ENCODE measurements at places on chromosomes 4 and X.

DNA sequence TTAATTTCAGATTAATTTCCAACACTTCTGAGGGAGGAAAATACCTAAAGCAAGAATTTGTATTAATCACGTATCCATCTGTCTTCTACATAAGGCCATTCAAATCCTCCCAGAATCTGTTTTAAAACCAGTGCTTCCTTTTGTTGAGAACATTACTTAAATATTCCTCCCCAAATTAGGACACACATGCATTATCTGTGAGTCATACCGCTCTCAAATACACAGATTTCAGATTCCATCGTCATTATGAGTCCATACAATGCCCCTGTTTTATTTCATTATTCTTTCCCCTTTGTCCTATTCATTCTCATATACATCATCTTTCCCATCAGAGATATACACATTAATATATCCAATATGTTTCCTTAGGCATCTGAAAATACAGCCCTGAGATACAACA is 57.3 kb upstream of the PRSS12 start:
- DNase-seq = peak; percentile 63

GRCh38 chr4:165440415-165441158 is 61.8 kb downstream of the CPE start:
- no peak for DNase-seq

DNA sequence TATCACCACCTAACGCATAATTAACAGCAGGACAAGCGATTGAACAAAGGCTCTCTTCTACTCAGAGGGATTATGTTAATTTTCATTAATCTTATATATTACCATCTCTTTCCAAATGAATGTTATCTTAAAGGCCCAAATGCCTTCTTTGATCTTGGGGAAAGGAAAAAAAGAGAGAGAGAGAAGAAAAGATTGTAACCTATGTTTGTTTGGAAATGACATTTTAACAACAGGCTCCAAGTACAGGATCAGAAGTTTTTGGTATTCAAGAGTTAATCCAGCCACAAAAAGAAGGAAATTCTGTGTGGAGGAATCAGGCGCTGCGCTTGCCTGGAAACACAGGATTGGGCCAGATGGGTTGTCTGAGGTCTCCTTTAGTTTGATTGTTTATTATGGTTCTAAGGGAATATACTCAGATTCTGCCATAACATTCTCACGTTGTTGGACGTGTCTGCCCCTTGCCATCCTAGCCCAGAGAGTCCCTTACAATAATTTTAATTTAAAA is 100.7 kb upstream of the STX18 start:
- DNase-seq = no peak

DNA sequence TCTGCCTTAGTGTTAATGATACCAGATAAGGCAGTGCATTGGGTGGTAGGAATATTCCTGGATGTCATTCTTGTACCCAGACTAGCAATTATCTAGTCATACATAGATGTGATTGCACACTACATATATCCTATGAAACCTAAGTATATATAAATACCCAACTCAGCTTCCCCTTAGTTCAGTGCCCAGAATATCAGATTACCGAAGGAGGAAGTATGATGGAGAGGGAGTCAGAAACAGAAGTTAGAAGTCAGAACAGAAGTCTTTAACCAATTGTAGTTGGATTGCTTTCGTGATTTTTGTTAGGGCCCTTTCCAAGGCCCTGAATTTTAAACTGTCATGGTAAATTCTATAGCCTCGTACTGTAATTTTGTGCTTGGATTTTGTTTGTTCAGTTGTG is 42.9 kb downstream of the MOB1B start:
- no peak for DNase-seq

- DNase-seq = no peak
Measured at GRCh38 chrX:16212436-16212835, 45.2 kb downstream of the MAGEB17 start.

- DNase-seq = no peak
Measured at GRCh38 chrX:132631579-132632232, 142.9 kb upstream of the MBNL3 start.

DNA sequence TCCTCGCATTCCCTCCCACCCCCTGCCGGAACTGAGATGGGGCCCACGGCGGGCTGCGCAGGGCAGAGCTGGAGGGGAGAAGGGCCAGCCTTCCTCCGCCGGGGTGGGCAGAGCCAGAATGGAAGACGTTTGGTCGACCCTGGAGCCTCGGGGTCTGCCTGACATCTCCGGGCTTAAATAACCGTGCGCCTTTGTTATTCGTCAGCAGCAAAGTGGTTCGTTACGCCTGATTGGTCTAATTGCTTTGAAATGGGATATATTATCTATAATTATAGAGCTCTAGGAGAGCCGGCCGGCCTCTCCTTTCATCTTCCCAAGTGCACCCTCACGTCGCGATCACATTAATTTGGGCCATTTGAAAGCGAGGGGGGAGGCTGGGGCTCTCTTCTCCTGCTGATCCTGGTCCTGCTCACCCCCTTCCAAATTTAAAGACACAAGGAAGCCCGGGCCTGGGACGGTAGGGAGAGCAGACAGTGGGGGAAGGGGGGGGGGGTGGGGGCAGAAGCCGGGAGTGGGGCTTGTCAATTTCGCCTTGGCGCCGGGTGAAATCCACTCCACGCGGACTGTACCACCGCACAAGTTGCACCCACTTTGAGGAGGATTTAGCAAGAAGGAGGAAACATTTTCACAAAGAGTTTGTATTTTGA is 4.7 kb upstream of the MSX1 start:
- no peak for DNase-seq

DNA sequence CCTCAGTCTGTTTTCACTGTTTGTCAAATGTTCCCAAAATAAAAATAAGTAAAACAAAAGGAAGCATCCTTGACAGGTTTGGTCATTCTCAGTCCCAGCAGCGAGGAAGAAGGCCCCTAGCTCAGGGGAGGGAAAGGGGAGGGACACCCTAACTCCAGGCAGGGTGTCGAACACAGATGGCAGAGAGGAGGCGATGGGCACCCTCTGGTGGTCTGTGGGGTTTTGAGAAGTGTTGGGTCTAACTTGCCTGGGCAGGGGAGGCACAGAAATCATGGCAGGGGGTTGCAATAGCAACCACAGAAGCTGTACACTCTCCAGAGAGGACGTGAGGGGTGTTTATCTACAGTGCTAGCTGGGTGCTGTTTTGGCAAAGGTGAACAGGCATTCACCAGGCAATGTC is 229.8 kb upstream of the SFRP2 start:
- DNase-seq = no peak

GRCh38 chr4:146179784-146180370 is 4.4 kb downstream of the LSM6 start:
- DNase-seq = no peak

DNA sequence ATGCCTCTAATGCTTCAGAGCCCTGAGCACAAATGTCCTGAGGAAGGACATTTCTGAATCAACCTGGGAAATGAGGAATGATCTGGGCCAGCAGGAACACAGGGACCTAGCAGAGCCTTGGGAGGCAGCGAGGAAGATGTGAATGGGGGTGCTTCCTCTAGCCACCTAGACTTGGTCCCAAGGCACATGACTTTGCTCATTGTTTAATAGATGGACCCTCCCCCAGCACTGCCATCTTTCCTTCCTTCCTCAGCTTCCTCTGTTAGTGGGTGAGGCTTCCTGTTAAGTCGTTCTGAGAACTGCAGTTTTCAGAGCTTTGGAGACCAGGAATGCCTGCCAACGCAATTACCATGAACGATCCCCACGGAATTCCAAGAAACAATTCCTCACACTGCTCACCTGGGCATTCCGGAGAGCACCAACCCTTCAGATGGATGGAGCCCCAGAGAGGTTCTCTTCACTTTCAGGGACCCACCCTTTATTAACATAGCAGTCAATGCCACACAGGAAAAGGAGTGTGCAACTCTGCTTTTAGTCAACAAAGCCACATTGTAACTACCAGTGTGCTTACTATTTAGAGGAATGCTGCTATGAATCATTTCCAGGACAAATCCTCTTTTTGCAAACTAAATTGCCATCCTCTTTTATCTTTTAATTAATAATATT is 48.5 kb upstream of the STIM2 start:
- DNase-seq = no peak

DNA sequence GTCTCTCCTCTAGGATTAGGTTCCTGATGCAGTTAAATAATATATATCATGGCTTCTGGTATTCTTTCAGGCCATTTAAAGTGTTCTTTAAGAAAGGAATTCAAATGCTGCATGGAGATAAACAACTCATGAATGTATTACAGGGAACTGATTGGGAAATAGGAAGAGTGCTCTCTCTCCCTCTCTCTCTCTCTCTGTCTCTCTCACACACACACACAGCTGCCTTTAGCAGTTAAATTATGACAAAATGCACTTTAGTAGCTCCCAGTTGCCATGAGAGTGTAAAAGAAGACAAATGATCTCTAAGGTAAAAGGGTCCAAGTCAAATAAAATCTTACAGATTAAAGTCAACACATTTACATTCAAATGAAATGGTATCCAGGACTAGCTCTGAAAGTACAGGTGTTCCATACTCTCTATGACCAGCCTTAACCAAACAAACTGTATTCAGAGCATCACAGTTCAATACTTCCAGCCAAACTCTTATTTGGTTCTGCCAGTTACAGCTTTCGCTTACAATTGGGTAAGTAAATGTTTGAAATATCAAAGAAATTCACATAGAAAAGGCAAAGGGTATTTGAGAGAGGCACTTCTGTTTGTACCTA is 94.7 kb upstream of the CXXC4 start:
- DNase-seq = no peak

DNA sequence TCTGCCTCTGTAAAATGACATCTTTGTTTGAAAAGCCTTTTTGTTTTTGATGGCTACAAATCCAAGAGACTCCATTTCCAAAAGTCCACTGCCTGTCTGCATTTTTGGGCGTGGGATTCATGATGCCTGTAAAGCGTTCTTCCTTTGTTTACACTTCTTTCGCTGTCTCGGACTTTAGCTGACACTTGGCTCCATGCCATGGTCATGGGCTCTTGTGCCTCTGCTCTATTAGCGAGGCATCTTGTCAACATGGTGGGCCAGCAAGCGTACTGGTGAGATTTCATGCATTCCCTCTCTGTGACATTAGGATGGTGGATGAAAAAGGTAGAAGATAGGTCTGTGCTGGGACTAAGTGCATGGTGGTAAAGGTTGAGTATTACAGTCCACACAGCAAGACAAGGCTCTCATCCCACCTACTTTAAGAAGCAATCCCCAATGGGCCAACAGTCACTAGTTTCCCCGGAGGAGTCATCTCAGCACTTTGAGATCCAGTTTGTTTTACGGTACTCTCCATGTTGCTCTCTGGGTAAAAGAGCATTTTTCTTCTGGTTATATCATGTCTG is 298.2 kb upstream of the KLF3 start:
- no peak for DNase-seq

DNA sequence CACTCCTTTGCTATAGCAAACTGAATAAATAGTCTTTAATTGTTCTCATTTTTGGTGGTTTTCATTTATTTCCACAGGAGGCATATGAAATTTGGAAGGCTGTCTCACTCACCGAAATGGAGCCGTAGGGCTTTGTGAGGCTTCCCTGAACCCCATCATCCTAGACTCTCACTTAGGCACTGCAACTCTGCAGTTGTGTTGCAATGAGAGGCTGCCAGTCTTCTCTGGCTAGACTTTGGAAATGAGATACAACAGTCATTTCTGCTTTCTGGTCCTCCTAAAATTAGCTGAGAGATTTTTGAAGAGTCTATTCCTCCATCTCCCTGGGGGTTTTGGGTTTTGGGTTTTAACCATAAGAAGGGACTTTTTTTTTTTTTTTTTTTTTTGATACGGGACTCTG is 146.5 kb downstream of the SH3BGRL start:
- DNase-seq = no peak

- DNase-seq = no peak
Measured at GRCh38 chr4:164313853-164314252, 440.1 kb upstream of the SMIM31 start.

DNA sequence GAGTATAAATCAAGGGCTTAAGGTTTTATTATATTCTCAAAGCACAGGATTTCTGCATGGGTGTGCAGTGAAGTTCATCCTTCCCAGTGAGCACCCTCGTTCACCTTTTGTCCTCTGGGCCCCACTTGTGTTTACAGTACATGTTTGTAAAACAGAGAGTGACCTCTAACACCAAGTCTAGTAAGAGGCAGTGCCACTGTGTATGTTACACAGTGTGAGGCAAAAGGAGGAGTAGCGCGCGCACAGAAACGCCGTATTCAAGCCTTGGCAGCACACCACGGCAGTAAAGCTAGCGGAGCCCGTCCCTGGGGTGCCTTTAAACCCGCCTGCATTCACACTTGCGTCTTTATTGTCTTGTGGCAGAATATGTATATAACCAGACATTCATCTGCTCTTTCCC is 51.9 kb downstream of the CCNI start:
- no peak for DNase-seq

DNA sequence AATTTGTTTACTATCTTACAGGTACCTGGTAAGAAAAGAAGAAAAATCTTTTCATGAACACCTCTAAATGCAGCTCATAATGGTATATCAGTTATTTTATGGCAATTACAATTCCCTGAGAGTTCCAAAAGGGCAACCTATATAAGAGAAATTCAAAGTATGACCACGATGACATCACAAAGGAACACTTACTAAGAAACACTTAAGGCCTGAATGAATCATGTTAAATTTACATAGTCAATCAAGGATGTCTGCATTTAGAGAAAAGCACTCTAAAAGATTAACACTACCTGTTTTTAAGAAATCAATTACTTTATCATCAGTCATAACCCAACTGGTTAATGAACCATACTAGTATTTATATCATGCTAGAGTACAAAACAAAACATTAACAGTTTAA is 63.9 kb downstream of the LCORL start:
- no peak for DNase-seq

GRCh38 chr4:122000849-122001248 is 49.0 kb upstream of the TRPC3 start:
- DNase-seq = no peak

DNA sequence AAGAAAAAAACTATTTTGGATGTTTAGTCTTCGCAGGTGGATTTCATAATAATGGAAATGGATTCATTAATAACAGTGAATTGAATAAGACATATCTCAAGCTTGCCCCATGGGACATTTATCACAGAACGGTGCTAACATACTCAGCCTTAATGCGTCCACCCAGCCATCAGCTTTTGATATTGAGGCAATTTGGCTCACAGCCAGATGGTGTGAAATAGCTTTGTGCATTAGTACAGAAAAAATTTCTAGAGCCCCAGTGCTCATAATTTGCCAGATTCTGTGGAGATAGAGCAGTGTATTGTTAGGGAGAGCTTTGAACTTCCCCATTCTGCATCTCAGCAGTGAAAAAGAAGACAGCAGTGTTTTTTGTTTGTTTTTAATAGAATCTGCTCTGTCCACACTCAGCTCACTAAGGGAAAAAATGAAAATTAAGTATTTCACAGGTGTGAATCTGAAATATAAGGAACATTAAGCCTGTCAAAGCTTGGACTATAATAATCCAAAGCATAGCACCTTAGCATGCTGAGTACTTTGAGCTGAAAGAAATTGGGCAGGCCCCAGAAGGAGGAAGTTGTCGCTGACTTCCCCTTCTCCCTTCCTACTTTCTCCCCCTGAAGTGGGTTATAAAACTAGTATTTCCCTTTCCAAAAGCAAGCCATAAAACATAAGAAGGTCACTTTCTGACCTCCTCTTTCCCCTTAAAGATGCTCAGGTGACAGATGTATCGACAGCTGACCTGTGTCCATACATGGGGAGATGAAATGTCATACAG is 295.8 kb downstream of the MAGEB5 start:
- no peak for DNase-seq
